GM12864 (cell line): ENCODE measurements at places on chromosomes 1 and 21.
A peak's percentile ranks its signal among the peaks of the same experiment; 100 is the strongest.

DNA sequence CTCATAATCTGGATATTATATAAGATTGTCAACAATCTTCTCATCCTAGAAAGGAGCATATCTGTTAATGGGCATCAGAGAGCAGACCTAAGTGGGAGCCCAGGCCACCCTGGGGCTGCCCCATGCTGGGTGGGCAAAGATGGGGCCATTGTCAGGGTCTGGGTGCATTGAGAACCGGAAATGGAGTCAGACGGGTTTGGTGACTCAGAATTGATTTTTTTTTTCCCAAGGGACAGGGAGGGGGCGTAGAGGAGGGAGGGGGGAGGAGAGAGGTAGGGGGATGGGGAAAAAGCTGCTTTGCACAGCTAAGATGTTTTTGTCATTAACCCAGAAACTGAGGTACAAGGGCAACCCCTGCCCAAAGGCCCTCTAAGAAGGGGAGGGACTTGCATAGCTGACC is 1.3 kb downstream of the ATXN7L2 start:
- DNase-seq, result no peak

- DNase-seq, result peak; percentile 55
Measured at GRCh38 chr1:151340870-151341754, 5.9 kb downstream of the RFX5 start.

GRCh38 chr21:33256019-33256418 is 10.1 kb upstream of the IL10RB start:
- no peak for DNase-seq

- no peak for DNase-seq
Measured at GRCh38 chr1:26700711-26701110, 4.9 kb downstream of the ARID1A start.

- no peak for DNase-seq
Measured at GRCh38 chr1:175363031-175363430, 170.5 kb upstream of the KIAA0040 start.

- no peak for DNase-seq
Measured at GRCh38 chr1:241895013-241895412, 47.0 kb downstream of the EXO1 start.

GRCh38 chr21:45600248-45600647 is 43.3 kb upstream of the PCBP3 start:
- DNase-seq, result no peak

- peak; percentile 67 for DNase-seq
Measured at GRCh38 chr1:66276218-66276617, 257.7 kb upstream of the SGIP1 start.

- no peak for DNase-seq
Measured at GRCh38 chr1:183432548-183432875, 14.3 kb upstream of the NMNAT2 start.
